ENCODE measurements at places on chromosomes 7 and 10.
A peak's percentile ranks its signal among the peaks of the same experiment; 100 is the strongest.

DNA sequence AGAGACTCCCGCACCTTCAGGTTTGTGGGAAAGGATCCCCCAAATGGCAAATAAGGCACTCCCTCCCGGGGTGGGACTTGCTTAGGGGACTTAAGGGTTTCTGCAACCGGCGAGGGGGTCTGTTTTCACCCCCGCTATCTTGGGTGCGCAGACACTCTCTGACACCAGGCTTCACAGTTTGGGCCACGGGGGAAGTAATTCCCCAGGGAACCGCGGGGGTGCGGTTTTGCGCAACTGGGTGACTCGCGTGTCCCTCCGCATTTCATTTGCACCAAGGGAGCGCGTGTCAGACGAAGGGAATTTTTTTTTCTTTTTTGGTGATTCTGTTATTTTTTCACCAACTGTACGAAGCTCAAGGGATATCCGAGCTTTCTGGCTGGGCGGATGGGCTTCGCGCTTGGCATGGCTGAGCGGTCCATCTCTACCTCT, 1.7 kb downstream of the GRM8 start:
- no peak for DNase-seq

- DNase-seq, result peak; percentile 8
These were observed 1.2 kb upstream of the LSM8 start for GRCh38 chr7:118182593-118183427.

- DNase-seq, result no peak
These were observed 135.3 kb upstream of the INSYN2A start for GRCh38 chr10:127331696-127332095.

GRCh38 chr10:132383751-132384196, 13.2 kb upstream of the PWWP2B start:
- DNase-seq, result no peak

DNA sequence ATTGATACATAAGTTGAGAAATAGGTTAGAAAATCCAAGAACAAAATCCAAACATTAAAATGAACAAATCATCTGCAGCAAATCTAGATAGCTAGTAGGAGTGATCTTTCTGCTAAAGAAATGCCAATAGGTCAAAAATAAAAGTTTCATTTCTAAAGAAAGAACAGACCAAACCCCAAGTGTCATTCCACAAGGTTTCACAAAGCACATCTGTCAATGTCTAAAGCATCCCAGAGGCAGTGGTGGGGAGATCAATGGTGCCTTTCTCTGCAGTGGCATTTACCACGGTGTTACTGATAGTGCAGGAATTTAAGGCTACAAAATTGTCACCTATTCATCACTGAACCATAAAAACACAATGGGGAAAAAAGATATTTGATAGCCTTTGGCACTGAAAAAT, 147.9 kb downstream of the PARD3 start:
- DNase-seq, result no peak

- no peak for DNase-seq
These were observed 160.9 kb downstream of the SDK1 start for GRCh38 chr7:3461923-3462322.

- no peak for DNase-seq
These were observed 4.9 kb downstream of the TRIM8 start for GRCh38 chr10:102648889-102649796.

DNA sequence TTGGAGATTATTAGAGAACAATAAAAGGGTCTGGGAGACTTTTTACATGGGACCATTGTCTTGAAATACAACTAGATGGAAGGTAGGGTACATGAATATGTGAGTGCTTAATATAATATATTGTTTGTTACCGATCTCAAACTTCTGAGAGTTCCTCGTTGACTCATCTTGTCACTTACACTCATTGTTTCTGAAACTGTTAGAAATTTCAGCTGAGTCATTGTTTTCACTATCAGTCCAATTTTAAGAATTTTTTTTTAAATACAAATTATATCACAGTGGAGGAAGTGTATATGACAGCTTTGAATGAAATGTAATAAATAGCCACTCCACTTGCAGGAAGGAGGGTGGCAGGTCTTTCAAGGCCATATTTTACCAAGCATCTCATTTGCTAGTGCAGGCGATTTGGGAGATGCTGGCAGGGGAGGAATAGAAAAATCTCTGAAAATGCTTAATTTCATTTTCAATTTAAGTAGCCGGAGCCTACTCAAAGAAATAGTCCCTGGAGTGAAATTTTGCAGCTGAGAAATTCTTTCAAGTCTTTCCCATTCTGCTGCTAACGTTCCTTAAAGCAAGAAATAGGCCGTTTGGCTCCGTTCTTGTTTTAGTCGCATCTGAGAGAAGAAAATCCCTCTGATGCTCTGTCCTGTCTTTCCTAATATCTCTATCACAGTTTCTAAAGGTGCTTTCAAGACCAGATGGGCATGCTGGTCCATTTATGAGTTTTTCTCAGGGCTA, 1404.2 kb upstream of the CELF2 start:
- peak; percentile 28 for DNase-seq

GRCh38 chr10:31833753-31834152, 94.9 kb downstream of the ARHGAP12 start:
- DNase-seq, result no peak

- no peak for DNase-seq
These were observed 3.4 kb upstream of the NT5C2 start for GRCh38 chr10:103196516-103196915.

DNA sequence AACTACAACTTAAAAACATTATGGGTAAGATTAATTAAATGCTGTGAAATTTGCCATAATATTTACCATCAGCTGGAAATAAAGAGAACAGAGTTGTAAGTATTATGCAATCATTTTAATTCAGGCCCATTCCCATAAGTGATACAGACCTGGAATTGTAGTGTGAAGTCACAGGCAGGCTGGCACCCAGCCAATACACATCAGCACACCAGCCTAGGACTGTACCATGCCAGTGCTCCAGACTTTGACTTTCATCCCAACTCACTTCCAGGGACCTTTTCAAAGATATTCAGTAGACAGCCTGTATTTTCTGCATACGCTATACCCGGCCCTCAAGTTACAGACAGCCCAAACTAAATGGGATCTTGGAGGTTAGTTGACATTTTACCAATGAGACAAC, 143.3 kb downstream of the TES start:
- no peak for DNase-seq

GRCh38 chr7:70132852-70133690, 534.8 kb downstream of the AUTS2 start:
- peak; percentile 24 for DNase-seq

Measured in fibroblast of skin of right biceps (primary cell).